AG09319 (cell line): ENCODE measurements at places on chromosomes 4 and X.
A peak's percentile ranks its signal among the peaks of the same experiment; 100 is the strongest.

GRCh38 chr4:118843237-118843636 is 7.3 kb upstream of the SEC24D start:
- no peak for DNase-seq

- peak; percentile 77 for DNase-seq
Observed at GRCh38 chr4:119300101-119300978, 21.6 kb downstream of the FABP2 start.

- DNase-seq, result no peak
Observed at GRCh38 chr4:29336861-29337260, 1383.3 kb upstream of the PCDH7 start.

- no peak for DNase-seq
Observed at GRCh38 chrX:18674417-18674787, 2.5 kb upstream of the RS1 start.

DNA sequence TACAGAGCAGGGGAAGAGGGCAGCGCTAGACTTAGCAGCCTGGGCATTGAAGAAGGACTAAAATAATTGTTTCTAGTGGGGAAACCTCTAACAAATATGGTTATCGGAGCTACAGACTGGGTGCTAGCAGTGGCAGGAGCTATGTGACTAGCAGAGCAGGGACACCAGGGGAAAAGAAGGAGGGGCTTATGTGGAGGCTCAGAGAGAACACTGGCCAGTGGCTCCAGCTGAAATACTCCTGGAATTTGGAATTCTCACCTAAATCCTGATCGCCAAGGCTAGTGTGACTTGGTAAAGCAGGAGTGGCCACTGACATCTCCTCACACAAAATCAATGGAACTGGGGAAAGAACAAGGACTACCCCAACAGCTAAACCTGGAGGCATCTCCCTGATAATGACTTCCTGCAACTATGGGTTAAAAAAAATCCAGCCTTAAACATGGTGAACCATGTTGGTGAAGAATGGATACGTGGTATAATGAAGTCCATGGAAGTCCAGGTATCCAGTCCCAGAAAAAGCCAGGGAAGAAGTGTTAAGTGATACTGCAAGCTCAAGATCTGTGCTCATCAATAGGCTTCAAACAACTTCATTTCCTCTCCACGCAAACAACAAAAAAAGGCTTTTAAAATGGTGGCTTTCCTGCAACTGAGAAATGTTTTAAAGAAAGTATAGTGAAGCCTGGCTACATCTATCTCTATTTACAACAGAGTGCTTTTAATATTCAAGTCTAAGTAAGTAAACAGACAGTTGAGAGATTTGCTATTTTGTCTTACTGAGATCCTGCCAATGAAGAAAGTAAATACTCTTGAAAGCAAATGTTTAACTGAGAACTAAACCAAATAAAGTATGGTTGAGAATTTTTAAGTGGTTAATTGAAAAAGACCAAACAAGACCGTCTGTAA is 1.8 kb downstream of the TAPT1 start:
- no peak for DNase-seq

DNA sequence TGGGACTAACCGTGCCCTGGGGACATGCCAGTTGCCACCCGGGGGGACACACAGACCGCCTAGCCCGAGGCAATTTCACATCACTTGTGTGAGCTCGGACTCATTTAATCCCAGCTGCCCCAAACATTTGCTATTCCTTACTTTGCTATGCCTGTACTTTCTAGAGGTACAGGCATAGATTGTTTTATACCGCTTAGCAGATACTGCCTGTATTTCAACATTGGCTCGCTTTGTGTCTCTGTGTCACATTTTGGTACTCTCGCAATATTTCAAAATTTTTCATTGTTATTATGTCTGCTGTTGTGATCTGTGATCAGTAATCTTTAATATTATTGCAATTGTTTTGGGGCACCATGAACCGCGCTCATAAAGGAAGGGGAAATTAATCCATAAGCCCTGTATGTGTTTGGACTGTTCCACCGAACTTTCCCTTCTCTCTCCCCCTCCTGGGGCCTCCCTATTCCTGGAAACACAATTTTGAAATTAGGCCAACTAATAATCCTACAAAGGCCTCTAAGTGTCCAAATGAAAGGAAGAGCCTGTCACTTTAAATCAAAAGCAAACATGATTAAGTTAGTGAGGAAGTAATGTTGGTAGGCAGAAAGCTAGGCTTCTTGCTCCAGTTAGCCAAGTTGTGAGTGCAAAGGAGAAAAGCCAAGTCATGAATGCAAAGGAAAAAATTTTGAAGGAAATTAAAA is 568 bp upstream of the CASP6 start:
- no peak for DNase-seq

DNA sequence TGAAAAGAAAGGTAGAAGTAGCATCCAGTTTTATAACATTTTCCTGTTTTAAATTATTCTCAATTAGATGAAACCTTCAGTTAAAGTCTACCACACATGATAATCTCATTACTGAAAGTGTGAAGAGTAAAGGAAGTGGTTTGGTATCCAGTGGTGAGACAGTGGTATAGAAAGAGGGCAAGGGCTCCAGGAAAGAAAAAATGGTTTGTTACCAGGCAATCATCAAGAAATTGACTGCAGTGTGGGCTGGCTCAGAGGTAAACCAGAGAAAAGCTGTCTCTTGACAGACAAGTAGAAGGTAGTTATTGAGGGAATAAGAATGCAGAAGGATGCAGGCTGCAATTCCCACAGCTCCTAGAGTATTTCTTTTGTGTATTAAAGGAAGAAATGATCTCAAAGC is 406.2 kb downstream of the TLL1 start:
- DNase-seq, result no peak

GRCh38 chrX:155231163-155231562 is 14.9 kb downstream of the VBP1 start:
- DNase-seq, result no peak

DNA sequence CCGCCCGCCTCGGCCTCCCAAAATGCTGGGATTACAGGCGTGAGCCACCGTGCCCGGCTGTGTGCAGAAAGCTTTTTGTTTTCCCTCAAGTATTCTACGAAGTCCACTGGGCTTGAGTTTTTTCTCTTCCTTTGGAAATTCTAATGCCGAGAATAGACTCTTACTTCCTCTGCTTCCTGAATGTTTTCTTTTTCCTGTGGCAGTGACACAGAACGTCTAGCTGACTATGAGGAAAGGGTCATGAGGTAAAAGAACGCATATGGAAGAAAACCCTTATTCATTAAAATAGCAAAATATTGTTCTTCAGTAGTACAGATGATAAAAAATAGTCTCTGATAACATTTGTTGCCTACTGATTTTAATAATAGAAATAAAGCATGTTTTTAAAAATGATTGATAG is 4.9 kb upstream of the SLC25A4 start:
- no peak for DNase-seq

DNA sequence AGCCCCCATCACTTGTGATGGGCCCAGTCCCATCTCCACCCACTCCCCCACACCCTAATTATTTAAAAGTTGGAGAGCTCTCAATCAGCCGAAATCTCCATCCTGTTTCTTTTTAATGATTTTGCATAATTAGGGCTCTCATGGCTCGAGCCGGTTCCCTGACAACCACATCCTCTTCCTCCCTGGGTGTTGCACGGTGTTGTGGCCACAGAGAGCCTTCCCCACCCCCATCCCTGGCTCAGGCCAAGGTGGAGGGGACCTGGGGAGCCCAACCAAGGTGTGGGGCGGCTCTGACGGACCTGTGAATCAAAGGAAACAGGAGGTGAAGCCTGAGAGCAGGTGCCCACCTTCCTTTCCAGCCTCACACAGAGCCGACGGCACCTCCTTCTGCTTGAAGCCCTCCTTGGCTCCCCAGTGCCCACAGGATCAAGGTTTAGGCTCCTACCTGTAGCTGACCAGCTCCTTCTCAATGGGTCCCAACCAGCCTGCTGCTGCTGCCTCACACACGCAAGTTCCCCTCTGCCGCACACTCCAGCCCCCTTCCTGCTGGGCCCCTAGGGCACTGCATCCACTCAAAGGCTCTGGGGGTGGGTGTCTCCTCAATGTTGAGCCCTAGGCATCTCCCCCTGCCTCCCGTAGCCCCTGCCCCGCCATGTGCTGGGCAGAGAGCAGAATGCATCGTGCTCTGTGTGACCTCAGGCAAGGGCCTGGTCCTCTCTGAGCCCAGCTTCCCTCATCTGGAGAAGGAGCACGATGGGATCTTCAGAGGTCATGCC is 68.7 kb downstream of the WFS1 start:
- DNase-seq, result no peak

- no peak for DNase-seq
Observed at GRCh38 chr4:113094802-113095201, 45.3 kb downstream of the ANK2 start.

DNA sequence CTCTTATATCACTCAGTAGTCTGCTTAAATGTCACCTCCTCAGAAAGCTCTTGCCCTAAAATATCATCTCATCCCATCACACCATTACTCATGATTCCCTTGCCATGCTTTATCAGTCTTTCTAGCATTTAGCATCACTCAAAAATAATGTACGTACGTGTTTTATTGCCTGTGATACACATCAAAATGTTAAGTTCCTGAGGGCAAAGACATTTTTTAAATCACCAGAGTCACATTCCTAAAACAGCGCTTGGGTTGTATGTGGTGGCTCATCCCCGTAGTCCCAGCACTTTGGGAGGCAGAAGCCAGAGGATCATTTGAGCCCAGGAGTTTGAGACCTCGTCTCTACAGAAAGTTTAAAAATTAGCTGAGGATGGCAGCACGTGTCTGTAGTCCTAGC is 21.3 kb upstream of the PDLIM5 start:
- DNase-seq, result no peak

GRCh38 chrX:33211356-33212260 is at the start of gene DMD:
Gene DMD, minus strand, starts transcription at chrX:33211549. Its CDS starts 237 bp downstream, at chrX:33211312.
- DNase-seq, result peak; percentile 8

DNA sequence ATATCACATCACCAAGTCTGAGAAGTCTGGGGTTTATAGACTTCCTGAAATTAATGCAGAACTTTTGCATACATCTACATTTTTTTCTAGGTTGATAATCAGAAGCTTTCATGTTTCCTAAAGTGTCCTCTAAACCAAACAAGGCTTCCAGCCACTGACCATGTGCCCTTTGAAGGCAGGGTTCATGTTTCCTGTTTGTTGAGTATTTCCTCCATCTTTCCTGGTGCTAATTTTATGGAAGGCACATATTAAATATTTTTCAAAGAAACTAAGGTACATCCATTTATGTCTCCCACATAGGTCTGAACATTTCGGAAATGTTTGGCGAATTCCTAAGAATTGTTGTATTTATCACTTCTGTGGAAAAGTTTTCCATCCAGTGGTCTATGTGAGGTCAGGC is 5.6 kb downstream of the GALNT7 start:
- DNase-seq, result no peak

DNA sequence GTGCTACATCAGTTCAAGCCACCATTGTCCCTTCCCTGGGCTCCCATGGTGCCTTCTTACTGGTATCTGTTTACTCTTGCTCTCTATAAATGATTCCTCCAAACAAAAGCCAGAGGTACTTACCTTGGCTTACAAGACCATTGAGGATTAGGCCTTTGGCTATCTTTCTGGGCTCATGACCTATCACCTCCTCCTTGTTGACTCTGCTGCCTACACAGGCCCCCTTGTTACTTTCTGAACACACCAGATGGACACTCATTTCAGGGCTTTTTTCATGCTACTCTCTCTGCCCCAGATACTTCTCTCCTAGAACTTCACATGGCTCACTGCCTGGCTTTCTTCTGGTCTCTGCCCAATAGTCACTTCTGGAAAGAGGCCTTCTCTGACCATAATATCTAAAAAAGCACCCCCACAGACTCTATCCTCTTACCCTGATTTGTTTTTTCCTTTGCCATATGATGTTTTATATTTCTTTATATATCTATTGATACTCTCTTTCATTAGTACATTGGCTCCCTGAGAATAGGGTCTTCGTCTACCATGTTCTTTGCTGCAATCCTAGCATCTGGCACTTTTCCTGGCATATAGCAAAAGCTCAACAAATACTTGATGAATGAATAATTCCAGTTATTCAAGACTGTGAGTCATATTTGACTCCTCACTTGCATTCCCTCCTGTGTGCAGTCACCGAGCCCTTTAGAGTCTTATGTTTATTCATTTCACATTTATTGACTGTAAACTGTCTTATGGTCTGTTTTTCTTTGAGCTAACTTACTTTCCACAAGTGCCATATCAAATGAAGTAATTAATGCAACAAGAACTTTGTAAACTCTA is 27.1 kb upstream of the TAPT1 start:
- DNase-seq, result peak; percentile 20

- no peak for DNase-seq
Observed at GRCh38 chr4:187715466-187715865, 280.1 kb upstream of the ZFP42 start.

DNA sequence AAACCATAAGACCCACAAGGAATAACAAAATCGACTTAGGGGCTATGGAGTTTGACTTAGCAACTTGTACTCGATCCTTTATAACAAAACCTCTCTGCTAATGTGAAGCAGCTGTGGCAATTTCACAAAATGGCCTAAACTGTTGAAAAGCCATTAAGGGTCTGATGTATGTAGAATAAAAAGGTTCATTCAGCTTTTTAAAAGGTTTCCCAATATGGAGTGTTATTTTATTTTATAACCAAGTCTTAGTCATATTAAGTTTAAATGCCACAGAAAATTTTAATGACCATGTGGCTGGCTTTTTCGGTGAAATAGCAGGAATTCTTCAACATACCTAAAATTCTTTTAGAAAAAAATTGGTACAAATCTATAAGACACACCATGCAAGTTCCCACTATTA is 291.8 kb upstream of the HAND2 start:
- no peak for DNase-seq

DNA sequence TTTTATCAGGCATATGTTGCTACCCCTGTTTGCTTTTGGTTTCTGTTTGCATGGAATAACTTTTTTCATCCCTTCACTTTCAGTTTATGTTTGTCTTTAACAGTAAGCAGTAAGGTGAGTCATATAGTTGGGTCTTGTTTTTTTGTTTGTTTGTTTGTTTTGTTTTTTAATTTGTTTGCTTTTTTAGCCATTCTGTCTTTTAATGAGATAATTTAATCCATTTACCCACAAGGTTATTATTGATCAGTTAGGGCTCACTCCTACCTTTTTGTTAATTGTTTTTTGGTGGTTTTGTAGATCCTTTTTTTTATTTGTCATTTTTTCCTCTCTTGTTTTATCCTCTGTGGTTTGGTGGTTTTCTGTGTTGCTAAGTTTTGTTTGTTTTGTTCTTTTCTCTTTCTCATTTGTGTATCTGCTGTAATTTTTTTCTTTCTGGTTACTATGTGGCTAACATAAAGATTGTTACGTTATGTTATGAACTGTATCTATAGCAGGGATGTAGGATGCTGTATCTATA is 379.5 kb upstream of the MAD2L1 start:
- DNase-seq, result no peak

DNA sequence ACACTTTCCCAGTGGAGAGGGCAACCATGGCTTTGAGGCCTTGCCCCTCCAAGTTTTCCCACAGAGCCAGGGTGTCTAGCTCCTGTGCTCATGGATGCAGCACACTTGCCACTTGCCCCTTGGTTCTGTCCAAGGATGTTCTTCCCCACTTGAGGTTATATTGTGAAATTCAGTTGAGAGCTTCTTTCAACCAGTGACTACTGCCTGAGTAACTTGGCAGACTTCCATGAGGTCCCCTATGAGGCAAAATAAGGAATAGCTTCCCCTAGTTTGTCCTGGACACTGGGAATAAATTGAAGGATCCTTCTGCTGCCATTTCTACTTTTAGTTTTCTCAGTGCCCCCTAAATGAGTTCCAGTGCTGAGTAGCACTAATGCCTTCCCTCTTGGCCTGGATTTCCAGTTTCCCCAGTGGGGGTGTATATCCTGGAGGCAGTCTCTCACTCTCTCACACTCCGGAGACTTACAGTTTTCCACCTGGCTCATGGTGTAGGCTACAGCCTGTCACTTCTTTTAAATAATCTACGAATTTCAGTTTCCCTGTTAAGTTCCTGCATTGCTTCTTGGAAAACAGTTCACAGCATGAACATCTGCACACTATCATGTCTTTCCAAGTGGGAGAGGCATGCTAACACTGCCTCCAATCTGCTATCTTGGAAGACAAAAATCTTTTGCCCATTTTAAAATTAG is 36.4 kb upstream of the ADH4 start:
- peak; percentile 30 for DNase-seq
